ENCODE measurements at places on chromosomes 6 and 20.

DNA sequence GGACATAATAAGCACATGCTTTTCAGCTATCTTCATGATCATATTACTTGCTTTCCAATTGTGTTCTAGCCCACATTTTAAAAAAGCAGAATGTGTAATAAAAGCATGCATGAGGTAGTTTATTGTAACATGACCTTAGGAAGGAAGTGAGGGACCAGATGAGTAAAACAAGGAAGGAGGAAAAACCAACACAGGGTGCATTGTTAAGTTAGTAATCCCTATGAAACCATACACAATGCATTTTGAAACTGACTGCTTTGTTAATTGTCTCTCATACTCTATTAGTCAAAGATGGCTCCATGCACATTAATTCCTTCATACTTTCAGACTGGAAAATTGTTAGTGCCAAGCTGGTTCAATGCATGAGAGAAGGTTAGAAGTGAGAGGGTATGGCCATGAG, 37.7 kb upstream of the CENPW start:
- no peak for DNase-seq

DNA sequence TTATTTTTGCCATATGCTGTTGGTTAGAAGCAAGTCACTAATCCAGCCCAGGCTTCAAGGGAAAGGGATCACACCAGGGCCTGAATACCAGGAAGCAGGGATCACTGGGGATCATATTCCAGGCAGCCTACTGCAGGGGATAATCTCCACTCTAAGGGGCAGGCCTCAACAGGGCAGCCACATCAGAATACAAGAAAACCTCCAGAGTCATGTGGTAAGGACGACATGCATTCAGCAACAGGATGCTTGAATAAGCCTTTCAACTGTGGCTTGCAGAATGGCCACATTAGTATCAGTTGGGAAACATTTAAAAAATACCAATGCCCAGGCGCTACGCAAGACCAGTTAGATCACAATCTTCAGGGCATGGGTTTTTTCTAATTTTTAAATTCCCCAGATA, 109.1 kb downstream of the LY86 start:
- no peak for DNase-seq

GRCh38 chr20:24060851-24061590, 72.4 kb upstream of the GGTLC1 start:
- DNase-seq: no peak

DNA sequence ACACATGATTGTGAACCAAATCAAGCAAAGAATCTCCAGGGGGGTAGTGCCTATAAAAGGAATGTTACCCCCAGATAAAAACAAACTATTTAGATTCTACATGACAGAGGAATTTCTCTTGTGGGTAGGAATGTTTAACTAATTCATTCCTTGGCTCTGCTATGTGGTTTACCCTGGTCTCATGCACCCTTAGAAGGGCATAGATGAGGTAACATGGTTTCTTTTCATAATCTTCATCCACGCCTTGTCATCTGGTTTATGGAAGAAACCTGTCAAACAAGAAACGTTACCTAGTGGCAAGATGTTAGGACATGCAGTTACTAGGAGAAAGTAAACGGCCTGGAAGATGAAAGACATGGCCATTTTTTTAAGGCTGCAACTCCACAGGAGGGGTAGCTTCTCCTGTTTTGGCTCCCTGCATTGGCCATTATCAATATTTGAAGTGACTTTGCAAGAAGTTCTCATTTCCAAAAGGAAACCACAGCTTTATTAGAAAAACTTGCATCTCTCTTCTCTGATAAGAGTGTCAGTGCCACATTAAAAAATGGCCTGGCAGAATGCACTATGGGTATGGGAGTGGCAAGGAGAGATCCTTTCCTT, 45.5 kb downstream of the STX11 start:
- DNase-seq: no peak

DNA sequence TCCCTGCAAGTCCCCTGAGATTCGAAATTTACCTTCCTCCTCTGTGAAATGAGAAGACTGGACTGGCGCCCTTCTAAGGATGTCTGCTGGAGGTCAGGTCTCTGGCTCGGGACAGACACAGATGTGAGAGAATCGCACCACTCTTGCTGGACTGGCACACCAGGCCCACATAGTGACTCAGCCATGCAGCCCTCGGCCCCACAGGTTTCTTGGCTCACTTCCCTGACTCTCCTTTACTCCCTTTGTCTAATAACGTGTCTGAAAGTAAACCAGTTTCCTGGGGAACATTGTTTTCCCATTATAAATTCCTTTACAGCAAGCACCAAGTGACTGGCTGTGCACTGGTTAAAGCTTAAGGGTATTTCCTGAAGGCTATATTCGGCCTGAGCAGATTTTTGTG, 106.7 kb upstream of the PLEKHG1 start:
- DNase-seq: no peak

DNA sequence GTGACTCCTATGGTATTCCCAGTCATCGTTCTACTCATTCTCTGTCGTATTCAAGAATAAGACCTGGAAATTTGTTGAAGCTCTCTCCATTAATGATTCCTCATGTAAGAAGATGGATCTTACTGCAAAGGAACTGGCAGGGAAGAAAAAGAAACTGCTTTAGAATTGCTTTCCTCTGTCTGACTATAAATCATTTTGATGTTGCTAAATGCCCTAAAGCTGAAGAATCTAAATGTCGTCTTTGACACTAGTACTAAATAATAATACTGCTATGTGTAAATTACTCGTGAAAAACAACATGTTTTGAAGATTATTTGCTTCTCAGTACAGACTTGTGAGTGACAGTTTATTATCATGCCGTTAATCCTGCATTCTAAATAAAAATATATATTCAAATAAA, 20.5 kb upstream of the MYLIP start:
- no peak for DNase-seq

- no peak for DNase-seq
Observed at GRCh38 chr6:157273756-157274470, 49.4 kb downstream of the TMEM242 start.

DNA sequence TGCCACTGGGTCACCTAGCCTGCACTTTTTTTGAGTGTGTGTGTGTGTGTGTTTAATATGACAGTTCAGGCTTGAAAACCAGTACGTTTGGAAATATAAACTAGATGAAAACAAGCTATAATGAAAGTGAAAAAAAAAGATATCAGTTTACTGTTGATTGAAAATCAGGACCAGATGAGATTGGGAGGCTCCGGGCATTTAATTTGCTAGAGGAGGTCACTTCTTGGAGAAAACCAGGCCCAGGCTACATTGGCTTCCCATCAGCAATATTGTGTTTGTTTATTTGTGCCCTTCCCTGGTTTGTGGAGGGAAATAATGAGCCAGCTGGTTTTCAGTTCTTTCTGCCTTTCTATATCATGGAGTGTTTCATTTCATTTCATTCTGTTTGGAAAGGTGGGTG, 246.6 kb upstream of the JAG1 start:
- DNase-seq: no peak

GRCh38 chr6:110859335-110859792, 15.2 kb upstream of the AMD1 start:
- peak; percentile 14 for DNase-seq

DNA sequence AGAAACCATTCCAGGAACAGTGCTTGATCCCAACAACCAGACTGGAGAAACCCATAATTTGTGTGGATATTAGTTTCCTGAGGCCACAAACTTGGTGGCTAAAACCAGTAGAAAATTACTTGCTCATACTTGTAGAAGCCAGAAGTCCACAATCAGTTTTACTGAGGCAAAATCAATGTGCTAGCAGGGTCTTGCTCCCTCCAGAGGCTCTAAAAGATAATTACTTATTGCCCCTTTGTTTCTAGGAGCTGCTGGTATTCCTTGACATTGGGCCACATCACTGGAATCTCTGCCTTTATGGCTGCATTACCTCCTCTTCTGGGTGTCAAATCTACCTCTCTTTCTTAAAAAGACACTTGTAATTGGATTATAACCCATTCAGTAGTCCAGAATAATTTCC, 142.2 kb upstream of the SAMD5 start:
- DNase-seq: no peak

DNA sequence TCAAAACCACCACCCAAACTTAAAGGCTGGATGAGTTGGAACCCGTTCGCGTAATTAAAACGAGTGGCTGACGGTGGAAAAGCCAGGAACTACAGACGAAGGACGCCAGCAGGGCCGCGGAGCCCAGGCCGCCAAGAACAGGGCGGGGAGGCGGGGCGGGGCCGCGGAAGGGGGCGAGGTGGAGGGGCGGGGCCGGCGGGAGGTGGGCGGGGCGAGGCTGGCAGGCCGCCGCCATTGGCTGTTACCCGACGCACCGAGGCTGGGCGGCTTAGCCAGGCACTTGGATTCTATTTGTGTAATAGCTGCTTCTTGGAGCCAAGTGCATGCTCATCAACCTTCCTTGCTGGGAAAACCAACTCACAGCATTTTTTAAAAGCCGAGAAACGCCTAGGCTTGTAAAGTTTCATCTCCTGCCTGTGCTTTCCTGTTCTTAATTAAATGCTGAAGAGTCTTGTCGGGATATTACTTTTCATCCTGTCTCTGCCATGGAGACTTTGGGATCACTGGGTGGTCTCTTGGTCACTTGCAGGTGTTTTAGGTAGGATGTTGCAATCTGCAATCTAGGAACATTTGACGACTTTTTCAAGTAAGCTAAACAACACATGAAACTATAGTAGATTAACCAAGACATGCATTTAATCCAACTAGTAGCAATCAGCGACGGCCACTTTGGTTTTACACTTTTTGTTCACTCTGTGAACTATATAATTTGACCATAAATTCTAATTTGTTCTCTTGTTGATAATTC, 245.0 kb downstream of the ARID1B start:
- DNase-seq: peak; percentile 89

DNA sequence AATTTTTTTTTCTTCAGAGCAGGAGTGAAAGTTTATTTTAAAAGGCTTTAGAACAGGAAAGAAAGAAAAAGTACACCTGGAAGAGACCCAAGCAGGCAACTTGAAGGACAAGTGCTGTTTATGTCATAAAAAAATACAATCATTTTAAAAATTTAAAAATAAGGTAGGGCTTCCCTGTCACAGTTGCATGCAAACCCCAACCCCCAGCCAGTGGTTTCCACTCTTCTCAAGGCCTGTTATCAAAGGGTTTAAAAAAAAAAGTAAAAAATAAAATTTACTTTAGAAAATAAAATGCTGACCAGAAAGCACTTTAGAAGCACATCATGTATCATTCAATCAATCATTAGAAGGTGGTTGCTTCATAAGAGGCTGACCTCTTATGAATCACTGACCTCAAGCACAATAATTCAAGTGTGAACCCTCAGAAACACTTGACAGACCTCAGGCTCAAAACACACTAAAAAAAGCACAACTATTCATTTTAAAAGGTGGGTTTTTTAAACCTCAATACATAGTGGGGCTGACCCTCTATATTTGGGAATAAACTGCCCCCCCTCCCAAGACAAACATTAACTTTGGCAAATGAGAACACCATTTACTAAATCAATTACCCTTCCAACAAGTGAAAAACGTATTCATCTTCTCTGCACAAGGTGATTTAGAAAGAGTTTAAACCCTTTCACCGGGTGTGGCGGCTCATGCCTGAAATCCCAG, 15.6 kb downstream of the ILRUN start:
- no peak for DNase-seq

DNA sequence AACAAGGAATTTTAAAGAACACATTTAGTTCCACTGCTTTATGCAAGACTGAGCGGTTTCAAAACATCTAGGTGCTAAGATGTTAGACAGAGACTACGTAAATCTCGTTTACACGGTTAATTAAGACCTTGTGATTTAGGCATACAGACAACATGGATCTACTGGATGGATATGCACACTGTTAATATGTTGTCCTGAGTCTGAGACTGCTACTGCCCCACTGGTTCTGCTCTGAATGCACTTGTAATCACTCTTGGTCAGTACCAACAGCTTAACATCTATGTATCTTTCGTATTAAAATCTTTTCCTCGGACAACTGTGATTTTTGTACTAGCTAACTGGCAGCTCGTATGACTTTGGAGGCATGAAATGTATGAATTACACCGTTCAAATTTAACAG, 3.1 kb downstream of the MAN1A1 start:
- no peak for DNase-seq

DNA sequence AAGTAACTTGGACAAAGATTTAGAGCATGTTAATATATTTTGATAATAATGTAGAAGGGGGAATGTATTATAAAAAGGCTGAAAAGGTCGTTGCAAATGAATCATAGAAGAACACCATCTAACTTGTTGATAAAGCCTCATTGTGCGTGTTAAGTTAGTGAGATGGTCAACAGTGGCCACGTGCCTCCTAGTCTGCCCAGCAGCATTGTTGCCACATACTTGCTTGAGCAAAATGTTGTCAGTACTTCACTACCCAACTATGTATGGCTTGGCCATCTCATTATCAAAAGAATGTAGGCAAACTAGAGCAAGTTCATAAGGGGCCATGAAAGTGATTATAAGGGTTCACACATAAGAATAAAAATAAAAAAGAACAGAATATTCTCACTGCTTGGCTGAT, 84.6 kb downstream of the PHACTR1 start:
- DNase-seq: no peak

- no peak for DNase-seq
Observed at GRCh38 chr6:141878686-141879085, 254.0 kb upstream of the GJE1 start.

DNA sequence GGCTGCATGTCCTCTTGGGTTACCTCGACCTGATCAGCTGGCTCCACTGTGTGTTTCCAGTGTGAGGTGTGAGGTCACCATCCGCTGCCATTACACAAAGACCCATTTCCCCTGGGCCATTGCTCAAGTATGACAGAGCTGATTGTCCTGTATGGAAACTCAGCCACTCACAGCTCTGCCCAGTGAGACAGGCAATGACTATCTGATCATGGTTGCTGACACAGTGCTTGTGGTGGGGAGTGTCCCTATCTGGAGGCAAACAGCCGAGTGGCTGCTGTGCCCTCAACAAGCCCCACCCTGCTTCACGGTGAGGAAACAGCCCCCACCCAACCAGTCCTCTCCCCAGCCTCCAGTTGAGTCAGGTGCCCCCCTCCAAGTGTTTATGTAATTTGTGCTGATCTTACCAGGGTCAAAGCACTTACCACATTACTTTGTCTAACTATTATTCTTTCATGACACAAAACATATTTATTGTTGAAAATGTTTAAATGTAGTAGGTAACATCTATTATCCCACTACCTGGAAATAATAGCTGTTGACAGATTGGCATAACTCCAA, 11.7 kb upstream of the MAPK13 start:
- DNase-seq: no peak

- peak; percentile 18 for DNase-seq
Observed at GRCh38 chr20:922781-923180, 6.6 kb upstream of the ANGPT4 start.

DNA sequence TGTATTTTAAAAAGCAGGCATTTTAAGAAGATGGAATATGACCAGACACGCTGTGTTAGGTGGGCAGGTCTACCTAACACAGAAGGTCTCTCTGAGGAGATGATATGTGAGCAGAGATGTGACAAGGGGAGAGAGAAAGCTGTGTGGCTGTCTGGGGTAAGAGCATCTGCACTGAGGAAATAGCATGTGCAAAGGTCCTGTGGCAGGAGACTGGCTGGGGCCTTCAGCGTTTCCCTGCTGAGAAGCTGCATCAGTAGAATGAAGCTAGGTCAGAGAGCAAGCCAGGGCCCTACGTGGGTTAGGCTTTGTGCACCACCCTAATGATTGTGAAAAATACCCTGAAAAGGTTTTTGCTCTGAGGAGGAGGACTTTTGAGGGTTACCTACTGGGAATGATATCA, 87.0 kb downstream of the TXNDC5 start:
- no peak for DNase-seq

GRCh38 chr20:62355516-62355877, 11.6 kb downstream of the LAMA5 start:
- peak; percentile 20 for DNase-seq
